ENCODE measurements at places on chromosomes 1 and 21.

- no peak for DNase-seq
These were observed 79.9 kb downstream of the UCK2 start for GRCh38 chr1:165907256-165907857.

- no peak for DNase-seq
These were observed 199.4 kb upstream of the CACYBP start for GRCh38 chr1:174800216-174800851.

DNA sequence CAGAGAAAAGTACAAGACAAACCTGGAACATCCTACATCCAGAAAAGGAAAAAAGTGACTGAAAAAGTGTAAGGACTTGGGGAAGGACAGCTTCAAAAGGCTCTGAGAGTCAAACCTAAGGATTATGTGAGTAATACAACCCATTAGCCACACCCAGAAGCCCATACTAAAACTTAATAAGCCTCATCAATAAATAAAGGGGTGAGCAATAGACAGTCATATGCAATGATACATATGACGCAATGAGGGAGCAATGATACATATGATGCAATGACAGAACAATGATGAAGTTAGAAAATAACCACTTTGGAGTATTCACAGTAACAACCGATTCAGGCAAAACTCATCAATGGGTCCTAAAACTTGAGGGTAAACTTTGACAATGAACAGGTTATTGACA lies 50.1 kb downstream of the BRWD1 start:
- DNase-seq = no peak

DNA sequence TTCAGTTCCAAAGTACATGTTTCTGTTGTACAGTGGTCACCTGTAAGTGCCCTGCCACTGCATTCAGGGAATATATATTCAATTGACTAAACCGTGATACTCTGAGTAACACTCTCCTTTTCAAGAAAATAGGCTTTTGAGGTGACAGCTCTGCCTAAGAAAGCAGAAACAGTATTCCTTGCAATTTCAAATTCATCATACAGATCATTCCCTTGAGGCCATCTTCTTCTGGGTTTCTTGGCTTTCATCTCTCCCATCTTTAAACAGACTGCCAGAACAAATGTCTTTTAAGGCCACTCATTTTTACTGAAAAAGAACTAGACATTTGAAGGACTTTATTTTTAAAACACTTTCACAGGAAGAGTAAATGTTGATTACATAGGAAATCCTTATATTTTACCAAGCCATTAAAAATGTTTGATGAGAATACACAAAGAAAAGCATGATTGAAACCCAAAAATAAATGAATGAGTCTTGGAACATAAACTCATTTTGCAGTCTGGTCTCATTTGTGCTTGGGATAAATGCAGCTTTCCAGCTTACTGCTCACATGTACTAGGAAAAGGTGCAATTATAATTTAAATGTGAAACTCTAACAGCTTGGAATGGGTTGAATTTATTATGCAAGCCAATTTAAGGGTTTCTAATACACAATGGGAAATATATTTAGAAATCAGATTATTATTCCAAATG lies 34.7 kb downstream of the PLPPR5 start:
- no peak for DNase-seq

DNA sequence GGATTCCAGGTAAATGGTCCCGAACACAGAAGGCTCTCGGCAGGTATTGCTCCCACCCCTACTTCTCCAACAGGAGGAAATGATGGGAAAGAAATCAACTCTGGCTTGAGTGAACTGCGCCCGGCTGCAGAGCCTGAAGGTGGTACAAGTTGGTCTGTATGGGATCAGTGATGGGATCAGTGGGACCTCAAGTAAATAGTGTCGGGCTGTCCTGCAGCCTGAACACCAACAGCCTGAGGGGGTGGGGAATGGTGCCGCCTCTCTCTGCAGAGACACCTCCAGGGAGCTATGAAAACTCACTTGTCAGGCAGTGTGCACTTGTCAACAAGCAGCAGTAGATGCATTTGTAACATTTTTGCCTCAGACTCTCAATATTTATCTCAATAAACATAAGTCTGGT lies 183.5 kb downstream of the MATN1 start:
- DNase-seq = no peak

- DNase-seq = peak; percentile 49
These were observed 254.0 kb downstream of the TOMM20 start for GRCh38 chr1:234874291-234875288.

DNA sequence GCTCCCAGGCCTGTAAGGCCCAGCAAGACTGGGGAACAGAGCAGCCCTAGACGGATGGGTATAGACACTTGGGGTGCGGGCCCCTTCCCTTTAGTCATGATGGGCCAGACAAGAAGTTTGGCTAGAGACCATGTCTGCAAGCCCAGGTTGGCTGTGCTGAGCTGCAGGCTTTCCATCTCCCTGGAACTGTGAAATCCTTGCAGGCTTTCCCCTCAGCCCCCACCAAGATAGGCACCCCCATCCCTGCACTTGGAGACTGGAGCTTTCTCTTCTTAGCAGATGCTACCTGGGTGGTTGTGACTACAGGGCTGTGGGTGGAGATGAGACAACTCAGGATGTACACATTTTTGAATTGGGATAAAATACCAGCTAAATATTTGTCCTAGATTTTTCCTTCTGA lies 110.3 kb downstream of the PTPRU start:
- DNase-seq = no peak

GRCh38 chr1:45014321-45015028 lies 2.4 kb downstream of the UROD start:
- peak; percentile 87 for DNase-seq

DNA sequence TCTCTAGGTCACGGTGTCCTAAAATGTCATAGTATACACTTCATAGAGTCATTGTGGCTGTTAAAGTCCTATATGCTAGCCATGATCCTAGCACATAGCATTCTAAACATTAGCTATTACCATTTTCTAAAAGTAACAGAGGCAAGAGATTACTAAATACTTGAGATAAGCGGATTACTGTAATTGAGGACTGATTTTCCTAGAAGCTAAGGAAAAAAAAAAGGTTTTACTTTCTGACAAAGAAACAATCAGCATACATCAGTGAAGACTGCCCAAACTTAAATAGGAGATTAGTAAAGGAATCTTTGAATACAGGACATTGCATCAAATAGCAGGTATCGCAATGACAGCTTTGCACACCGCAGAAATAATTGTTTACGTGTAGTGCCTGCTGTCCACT lies 91.3 kb upstream of the HNRNPU start:
- no peak for DNase-seq

DNA sequence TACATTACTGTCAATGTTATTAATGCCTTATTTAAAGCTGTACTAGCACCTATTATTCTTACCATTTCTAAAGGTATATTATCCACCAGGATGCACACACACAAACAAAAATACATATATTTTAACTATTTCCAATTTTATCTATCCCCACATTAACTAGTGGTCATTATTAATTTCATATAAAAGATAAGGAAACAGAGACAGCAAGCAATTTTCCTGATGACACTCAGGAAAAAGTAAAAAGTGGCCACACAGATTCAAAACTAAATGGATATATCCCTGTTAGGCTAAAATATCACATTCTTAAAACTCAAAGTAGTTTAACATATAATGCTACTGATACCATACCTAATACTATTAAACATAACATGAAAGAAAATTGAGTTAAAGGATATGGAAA lies 534.1 kb downstream of the KCNT2 start:
- DNase-seq = no peak

DNA sequence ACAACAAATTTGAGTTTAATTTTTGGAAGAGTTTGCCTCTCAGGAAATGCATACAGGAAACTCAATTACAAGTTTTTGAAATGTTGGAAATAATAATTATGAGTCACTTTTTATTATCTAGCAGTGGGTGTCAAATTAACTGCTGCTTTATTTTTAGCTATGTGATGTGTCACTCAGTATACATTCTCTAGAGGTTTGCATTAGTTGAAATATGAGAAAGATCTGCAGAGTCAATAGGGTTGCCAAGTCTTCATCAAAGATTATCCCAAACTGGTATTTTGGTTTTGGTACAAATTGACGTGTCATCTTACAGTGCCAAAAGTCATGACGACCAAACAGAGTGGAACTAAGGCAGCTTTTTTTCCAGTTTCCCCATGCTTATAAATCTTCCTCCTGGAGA lies 54.3 kb upstream of the DIPK1A start:
- no peak for DNase-seq

GRCh38 chr1:85467929-85468540 lies 3.1 kb upstream of the DDAH1 start:
- DNase-seq = no peak
